Stimulated activated CD4-positive, alpha-beta T cell treated with anti-CD3 and anti-CD28 coated beads, Interleukin-4, amount 100 ng/mL, for 4 hours (primary cell): ENCODE measurements at places on chromosomes 12 and 14.

GRCh38 chr14:77158882-77159255, 17.3 kb upstream of the ZDHHC22 start:
- DNase-seq, result no peak

GRCh38 chr12:116524964-116525379, 34.2 kb upstream of the MAP1LC3B2 start:
- DNase-seq, result no peak

- DNase-seq, result no peak
Measured at GRCh38 chr12:116188581-116188980, 88.9 kb downstream of the MED13L start.

- DNase-seq, result no peak
Measured at GRCh38 chr14:103516426-103517173, 6.0 kb downstream of the CKB start.

GRCh38 chr12:25084816-25085215, 110.1 kb downstream of the DNAI7 start:
- DNase-seq, result no peak
